ENCODE measurements at places on chromosomes 4 and X.
A peak's percentile ranks its signal among the peaks of the same experiment; 100 is the strongest.

DNA sequence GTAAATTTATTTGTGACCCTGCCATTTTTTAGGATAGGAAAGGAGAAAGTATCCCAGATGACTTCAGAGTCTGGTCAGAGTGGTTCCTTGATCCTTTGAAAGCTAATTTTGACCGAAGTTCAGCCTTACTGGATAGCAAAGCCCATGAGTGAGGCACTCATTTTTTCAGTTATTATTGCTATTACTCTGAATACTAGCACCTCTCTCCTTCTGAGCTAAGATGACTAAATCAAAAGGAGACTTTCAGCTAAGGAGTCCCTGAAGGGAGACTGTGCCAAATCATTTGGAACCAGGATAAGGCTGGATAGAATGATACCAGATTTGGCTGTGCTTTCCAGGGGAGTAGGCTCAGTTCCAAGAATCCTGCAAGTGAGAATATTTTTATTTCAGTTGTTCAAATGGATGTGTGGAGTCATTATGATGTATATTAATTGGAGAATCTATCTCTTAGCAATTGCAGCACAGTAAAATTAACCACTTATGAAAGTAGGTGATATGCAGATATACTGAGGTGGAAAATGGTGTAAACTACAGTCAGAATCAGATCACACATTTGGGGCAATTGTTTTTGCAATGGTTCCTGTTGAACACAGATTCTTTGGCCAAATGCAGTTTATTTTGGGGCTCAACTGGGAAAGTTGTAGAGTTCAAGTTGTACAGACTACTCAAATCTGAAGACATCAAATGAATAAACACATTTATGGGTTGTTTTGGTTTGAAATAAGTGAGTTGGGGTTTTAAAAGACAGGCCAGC lies 1.2 kb downstream of the P2RY10 start:
- DNase-seq, result no peak

DNA sequence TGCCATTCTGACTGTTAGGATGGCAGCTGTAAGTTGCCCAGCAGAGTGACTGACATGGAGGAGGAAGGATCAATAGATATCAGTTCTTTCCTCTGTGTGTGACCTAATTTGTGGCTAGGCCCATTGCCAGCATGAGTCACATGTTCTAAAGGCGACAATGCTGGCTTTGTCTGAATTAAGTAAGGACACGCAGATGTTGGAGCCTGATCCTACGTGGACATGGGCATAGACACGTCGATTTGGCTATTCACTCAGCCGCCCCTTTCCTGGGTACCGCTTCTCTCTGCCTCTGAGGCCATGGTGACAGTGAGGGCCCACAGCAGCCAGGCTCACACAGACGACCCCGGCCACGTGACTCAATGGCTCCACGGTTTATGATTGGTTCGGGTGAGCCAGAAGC lies 16.3 kb downstream of the PROM1 start:
- DNase-seq, result no peak

- DNase-seq, result peak; percentile 24
Observed at GRCh38 chr4:114386637-114387233, 211.9 kb upstream of the UGT8 start.

DNA sequence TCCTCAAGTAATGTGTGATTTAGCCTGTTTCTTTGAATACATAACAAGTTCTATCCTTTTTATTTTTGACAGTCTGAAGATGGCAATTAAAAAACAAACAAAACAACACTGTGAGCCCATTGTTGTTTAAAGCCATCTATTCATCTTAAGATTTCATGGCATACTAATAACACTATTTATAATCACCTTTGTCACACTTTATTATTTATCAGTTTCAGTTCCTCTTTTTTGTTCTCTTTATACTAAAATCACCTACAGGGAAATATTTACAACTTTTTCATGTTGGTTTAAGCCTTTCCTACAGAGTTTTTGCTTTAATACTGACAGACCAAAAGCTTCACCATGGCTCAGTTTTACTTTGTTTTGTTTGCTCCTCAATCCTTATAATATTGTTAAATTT lies 247.4 kb upstream of the CTSO start:
- no peak for DNase-seq

Data from NCI-H2081 (cell line).